ENCODE measurements at places on chromosomes 3 and 15.

DNA sequence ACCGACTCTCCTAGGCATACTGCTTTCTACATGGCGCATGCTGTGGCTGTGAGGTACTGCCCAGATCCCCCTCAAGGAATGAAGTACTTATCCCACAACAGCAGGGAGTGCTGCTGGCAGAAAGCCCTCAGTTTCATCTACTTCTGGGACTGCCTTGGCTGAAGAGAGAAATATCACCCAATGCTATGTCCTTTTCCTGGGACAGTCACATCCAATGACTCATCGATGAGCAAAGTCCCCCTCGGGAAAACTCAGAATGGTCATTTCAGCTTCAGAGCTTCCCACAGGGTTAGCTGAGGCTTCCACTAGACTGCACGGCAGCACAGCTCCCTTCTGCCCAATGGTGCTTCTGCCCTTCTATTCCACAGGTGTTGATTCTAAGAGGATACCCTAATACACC lies 3.6 kb upstream of the NMD3 start:
- DNase-seq = no peak

GRCh38 chr15:72492733-72493132 lies 18.6 kb downstream of the ARIH1 start:
- no peak for DNase-seq

DNA sequence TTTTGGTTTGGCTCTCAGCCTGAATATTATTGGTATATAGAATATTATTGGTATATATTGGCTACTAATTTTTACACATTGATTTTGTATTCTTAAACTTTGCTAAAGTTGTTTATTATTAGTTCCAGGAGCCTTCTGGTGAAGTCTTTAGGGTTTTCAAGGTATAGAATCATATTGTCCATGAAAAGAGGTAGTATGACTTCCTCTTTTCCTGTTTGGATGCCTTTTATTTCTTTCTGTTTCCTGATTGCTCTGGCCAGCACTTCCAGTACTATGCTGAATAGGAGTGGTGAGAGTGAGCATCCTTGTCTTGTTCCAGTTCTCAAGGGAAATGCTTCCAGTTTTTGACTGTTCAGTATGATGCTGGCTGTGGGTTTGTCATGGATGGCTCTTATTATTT lies 107.3 kb upstream of the LIPC start:
- DNase-seq = no peak

DNA sequence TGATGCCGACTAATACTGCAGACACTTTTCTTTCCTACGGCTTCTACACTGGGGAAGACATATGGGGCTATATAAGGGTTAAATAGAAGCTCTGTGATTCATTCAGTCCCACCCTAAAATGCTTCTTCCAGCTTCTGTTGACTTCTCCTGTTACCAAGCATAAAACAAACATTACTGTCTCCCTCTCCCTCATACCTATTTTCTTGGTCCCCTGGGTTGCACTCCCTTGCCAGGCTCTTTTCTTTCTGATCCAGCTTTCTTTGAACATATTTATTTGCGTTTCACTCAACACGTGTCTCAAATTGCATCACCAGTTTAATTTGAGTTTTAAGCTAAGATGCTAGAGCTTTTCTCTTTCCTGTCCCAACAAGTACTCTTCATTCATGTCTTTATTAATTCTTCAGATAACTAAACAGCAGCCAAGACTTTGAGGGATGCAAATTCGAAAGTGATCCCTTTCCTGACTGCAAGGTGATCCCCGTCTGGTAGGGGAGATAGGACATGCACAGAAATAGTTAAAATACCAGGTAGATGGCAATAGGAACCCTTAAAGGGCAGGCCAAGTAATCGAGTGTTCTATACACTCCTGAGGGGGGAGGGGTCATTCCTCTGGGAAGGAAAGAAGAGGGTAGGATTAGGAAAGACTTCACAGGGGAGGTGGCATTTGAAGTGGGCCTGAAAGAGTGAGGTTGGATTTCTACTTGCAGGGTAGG lies 198.6 kb upstream of the BCL6 start:
- DNase-seq = no peak

- DNase-seq = no peak
Observed at GRCh38 chr3:66302288-66302687, 81.5 kb downstream of the SLC25A26 start.
